Heart right ventricle (tissue), 16 donors: ENCODE measurements at places on chromosomes 1 and 21. TPM values are rescaled to one million over a fixed set of nuclear protein-coding genes. Genes with fewer than 3 reads are reported as not detected.

Gene DPYD
- total RNA-seq, result 7.3 TPM

Gene GPR52
- 1.9 TPM for total RNA-seq

Gene RXFP4
- total RNA-seq, result not detected

Gene TRPM2
- total RNA-seq, result 0.61 TPM

Gene KIRREL1
- total RNA-seq, result 7.6 TPM

Gene SLC35F3
- not detected for total RNA-seq

DNA sequence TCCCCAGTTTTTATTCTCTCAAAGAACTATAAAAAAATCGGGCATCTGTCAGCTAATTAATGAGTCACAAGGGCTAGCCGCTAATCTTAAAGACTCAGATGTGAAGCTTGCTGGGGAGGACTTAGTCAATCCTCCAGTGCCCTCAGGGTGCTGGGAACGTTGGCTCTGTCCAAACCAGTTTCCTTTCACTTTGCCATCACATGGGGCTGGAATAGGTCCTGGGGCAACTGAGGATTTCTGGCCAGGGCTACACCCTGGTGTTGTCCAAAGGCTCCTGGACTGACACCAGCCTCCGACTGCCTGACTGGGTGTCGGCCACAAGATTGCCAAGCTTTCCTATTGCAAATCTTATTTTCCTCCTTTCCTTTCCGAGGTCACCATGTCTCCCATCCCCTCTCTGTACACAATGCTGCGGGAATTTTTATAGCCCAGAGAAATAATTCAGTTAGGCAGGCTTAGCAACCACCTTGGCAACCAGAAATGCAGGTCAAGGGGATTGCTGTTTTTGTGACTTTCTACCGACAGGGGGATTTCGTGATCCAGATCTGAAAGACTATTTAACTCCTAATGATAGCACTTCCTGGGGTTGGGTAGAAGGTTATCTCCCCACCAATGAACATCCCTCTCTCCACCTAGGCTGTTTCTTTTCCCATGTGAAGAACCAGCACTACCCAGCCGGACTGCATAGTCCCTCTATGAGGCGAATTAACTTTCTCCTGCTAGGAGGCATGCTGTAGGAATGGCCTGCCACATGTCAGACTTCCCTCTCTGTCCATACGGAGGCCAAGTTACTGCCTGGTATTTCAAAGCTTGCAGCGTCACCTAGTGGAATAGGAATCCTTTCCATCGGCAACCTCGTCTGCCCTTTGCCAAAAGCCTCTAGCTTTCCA is 29.9 kb upstream of the CTBS start:
- DNase-seq, result peak; percentile 23

DNA sequence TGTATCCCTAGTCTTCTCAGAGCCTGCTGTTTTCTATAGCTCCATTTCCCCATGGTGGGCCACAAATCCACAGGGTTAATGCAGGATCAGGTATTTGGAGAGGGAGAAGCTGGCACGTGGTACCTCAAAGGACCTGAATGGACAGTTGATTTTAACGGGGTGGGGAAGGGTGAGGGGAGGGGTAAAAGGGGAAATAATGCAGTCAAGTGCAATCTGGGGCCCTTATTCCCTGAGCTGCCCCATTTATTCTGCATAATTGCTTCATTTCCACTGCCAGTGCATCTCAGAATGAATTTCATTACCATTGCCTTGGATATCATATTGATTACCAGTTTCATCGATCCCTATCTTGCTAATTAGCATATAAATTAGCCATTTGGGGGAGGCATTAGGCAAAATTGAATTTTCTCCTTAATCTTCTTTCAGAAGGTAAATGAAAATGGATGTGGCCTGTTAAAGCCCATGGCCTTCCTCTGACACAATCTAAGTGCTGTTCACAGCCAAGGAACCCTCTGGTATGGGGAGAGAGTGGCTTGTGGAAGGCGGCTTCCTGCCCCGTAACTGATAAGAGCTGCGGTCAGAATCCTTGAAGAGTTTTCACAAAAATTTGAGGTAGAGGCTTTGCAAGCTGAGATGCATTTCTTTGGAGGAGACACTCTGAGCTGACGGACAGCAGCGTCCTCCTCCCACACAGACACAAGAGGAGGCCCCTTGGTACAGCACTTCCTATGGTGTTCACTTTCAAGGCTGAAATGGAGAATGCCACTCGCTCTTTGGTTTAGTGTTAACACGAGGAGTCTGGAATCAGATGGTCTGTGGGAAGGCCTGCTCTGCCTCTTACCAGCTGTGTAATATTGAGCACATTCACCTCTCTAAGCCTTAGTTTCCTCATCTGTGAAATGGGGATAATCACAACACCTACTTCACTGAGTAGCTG is 34.4 kb downstream of the PHC2 start:
- DNase-seq, result no peak

GRCh38 chr1:8390707-8391106 is 72.8 kb downstream of the SLC45A1 start:
- no peak for DNase-seq

DNA sequence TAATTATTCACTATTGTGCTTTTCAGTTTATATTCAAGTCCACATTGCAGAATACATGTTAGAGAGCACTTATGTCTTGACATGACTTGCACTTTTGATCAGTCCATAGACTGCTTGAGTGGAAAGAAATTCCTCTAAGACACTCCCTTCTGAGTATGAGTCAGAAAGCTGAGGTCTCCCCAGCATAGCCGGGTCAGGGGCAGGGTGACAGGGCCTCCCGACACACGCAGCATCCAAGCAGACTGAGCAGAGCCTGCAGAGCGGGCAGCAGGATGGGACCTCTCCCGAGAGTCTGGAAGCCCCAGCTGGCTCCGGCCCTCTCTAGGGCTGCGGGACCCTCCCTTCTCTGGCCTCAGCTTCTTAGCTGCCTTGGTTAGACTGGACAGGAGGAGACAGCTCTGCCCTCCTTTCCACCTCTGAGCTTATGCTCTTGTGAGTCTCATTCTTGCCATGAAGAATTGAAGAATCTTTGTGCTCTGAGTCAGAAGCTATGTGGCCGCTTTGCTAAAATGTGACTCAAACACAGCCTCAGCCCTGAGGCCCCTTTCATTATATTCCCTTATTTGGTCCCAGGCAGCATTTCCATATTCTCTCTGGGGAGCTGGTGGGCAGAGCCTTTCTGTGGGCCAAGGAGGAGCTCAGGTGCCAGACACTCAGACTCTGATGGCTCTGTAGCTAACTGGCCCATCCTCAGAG is 11.2 kb upstream of the CAPN2 start:
- DNase-seq, result no peak
